ENCODE measurements at places on chromosomes 13 and 19.

- DNase-seq, result no peak
Measured at GRCh38 chr13:98415326-98416070, 161.4 kb downstream of the STK24 start.

GRCh38 chr13:80562433-80563156 is 221.7 kb upstream of the SPRY2 start:
- DNase-seq, result no peak

DNA sequence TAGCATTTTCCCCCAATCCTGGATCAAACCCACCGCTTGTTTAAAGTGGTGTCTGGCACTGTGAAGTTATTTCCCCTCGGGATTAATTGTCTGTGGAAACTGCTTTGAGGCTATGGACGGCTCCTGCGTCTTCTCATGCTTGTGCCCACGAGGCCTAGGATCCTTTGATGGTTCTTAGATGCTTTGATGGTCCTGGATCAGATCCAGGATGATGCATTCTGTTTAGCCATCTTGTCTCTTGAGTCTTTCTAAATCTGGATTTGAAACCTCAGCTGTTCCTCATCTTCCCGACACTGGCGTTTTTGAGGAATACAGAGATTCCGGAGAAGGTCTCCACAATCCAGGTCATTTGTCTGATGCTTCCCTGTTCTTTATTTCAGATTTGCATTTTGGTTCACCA is 36.1 kb upstream of the USP29 start:
- DNase-seq, result no peak

DNA sequence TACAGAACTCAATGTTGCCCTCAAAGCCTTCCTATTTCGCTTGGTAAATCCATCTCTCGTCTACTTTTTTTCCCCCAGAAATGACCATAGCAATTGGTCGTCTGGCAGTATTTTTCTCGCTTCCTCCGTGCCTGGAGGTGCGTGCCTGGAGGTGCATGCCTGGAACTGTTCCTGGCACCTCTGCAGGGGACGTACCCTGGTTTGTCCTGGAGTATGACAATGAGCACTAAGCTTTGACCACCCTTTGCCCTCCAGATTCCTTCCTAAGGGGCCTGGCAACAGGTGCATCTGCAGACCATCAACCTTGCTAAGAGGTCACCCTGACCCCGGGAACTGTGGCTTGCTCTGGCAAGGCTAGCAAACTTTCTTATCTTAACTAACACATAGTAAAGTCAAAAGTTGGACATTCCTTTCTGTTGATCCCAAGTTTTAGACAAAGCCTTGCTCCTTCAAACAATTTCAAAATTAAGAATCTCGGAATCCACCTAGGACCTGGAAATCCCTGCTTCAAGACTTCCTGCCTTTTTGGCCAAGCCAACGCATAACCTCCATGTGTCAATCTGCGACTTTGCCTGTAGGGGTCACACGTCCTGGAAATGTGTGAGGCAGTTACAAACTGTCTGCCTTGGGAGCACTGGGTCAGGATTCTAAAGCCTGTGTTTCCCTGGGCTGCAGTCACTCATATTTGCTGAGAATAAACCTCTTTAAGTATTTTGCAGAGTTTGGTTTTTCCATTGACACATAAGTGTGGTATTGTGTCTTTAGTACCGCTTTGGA is 28.8 kb upstream of the TUBGCP3 start:
- DNase-seq, result no peak

- no peak for DNase-seq
Measured at GRCh38 chr13:24035411-24035810, 125.1 kb upstream of the SPATA13 start.

DNA sequence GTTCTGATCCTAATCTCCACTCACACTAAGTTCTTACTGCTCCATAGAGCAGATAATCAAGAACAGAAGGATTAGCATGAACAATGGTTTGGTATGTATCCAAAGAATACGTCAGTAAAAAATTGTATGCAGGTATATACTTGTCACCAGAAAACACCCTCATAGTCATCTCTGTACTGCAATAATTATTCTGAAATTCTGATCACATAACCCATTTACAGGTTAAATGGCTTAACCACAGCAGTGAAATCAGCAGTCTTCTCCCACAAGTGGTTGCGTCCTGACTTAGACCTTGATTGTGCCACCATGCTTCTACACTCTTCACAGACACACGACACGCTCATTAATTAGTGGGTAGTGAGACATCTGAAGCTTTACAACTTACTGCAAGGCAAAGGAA is 50.9 kb downstream of the LNX2 start:
- DNase-seq, result no peak

DNA sequence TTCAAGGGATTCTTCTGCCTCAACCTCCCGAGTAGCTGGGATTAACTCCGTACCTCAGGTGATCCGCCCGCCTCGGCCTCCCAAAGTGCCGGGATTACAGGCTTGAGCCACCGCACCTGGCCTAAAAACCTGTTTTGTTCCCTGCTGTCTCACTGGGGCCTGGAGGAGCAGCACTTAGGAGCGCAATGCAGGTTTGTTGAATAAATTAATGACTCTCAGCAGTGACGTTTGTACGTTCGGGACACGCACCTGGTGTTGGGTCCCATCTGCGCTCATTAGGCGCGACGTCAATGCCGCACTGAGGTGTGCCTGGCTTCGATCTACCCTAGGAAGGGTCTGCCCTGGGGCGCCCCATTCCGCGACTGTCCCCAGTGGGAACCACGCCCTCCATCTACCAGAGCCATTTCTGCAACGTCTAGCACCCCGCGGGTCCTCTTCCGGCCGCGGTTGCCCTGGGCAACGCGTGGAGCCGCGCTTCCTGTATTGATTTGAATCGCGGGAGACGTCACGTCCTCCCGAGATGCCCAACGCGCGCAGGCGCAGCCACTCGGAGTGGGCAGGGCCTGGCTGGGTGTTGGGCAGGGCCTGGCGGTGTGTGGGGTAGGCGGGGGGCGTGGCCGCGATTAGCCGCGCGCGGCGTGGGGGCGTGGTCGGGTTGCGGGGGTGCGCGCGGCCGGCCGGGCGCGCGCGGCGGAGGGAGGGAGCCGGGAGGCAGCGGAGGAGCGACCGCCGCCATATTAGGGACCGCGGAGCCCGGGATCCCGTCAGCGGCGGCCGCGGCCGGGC is at the start of gene FZR1:
Gene FZR1 (plus strand): TSS at position 714 of the 786 bp plus-strand sequence. CDS start 16,679 bp downstream, outside the sequence.
- peak; percentile 99 for DNase-seq

DNA sequence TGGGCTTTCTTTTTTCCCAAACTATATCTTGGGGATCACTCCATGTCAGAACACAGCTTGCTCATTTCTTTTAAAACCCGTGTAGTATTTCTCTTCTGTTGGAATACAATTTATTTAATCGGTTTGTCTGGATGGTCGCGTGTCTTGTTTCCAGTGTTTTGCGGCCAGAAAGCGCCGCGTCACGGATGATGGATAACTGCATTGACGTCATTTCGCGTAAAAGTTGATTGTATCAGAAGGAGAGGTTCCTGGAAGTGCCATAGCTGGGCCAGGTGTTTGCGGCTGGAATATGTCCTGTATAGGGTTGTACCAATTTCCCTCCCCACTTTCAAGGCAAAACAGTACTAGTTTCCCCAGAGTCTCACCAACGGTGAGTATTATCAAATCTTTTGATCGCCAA is 9.7 kb downstream of the ACTL9 start:
- DNase-seq, result no peak

- DNase-seq, result no peak
Measured at GRCh38 chr13:37139356-37139755, 33.9 kb upstream of the CSNK1A1L start.

DNA sequence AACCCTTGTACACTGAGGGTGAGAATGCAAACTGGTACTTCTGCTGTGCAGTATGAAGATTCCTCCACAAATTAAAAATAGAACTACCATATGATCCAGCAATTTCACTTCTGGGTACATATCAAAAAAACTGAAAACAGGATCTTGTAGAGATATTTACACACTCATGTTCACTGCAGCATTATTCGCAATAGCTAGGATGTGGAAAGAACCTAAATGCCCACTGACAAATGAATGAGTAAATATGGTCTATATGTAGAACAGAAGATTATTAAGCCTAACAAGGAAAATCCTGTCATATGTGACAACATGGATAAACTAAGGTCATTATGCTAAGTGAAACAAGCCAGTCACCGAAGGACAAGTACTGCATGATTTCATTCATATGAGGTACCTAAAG is 304.7 kb downstream of the ENOX1 start:
- DNase-seq, result no peak

DNA sequence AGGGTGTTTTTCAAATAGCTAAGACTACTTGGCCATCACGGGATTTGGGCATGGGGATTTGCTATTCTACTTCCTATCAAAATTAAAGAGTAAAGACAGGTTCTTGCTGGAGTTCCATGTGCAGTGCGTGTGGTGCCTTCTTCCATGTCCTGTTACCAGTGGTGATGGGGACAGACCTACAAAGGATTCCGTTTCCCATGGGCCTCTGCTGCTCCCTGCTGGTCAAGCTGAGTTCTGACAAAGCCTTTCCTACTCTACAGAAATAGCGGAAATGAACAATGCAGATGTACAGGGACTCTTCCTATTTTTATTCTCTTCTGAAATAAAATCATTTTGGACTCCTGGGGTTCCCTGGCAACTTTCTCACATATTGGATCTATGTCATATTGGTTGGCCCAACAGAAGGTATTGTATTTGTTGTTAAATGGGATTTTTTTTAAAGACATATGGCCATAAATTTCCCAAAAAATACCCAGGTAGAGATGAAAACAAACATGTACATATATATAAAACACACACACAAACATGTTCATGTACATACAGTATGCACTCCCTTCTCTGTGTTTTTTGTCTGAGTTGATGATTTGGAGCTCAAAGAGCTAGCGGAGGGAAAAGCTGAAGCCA is 90.5 kb upstream of the SLC15A1 start:
- peak; percentile 61 for DNase-seq

DNA sequence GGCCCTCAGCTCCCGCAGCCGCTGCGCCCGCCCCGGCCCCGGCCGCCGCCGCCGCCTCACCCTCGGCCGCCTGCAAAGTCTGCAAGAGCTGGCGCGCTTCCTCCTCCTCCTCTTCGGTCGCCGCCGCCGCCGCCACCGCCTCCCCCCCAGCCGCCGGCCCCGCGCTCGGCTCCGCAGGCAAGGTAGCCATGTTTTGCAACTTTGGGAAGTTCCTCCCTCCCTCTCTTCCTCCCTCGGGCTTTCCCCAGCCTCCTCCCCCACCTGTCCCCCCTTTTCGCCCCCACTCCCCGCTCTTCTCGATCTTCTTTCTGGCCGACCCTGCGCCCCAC is 433 bp downstream of the SIX5 start:
- no peak for DNase-seq

DNA sequence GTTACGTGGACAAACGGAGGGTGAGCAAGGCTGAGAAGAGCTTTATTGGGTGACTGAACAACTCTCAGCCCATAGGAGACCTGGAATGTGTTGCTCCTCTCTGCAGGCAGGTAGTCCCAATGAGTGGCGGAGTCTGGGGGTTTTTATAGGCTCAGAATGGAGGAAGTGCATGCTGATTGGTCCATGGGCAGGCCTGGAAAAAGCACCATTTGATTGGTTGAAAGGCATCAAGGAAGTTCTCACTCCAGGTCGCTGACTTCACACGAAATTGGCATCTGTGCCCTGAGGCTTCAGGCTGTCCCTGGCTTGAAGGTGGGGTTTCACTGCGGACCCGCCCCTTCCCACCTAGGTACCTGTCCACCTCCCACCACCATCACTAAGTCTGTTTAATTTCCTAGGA is 65.4 kb downstream of the SPATA13 start:
- DNase-seq, result no peak

DNA sequence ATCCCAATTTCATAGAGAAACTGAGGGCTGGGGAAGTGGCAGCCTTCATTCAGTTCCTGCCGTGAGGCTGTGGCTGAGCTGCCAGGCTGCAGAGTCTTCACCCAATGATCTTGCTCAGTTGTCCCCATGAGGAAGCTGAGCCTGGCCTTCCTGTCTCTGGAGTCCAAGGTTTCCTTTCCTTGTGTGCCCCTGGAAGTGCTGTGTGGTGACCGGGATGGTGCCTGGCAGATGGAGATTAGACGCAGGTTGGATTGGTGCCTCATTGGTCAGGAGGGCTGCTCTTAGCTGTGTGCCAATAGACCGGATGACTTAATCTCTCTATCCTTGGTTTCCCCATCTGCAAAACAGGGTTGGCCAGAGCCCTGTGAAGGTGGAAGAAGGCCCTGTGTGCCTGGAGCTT is 24.6 kb downstream of the DNM2 start:
- no peak for DNase-seq

- DNase-seq, result peak; percentile 64
Measured at GRCh38 chr19:50380137-50380536, 3.9 kb downstream of the NR1H2 start.

GRCh38 chr13:104841110-104841509 is 1694.4 kb downstream of the EFNB2 start:
- DNase-seq, result no peak

DNA sequence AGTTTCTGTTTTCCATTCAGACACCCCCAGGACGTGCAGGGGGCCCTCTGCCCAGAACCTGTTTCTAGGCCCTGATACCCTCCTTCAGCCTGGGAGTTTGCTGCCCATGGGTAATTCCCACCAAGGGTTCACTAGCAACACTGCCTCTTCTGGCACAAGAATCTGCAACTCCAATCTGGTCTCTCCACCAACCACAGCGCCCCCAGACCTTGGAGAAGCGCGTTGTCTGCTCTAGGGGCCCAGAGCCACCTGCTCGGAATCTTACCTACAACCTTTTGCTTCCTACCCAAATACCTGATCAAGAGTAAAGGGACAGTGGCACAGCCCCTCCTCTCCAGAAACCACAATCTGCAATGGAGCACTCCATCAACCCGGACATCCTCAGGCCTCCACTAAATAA is 763 bp downstream of the ZNF180 start:
- DNase-seq, result no peak

- no peak for DNase-seq
Measured at GRCh38 chr13:56909896-56910600, 230.7 kb upstream of the PRR20A start.

DNA sequence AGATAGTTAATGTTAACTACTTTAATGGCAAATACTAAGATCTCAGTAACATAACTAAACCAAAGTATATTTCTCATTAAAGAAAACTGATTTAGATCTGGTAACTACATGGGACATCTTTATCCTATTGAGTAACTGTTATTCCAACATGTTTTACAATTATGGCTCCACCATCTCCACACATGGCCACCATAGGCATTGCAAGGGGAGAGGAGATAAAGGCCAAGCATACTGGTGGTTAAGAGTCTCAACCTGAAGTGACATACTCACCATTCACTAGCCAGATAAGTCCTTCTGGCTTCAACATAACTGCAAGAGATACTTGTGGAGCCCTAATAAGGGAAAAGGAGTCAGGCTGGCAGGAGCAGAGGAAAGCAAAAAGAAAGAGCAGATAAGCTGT is 1586.4 kb upstream of the SPRY2 start:
- DNase-seq, result no peak

GRCh38 chr13:66520511-66521355 is 709.4 kb downstream of the PCDH9 start:
- DNase-seq, result no peak

- no peak for DNase-seq
Measured at GRCh38 chr13:33515146-33515545, 229.6 kb upstream of the STARD13 start.
